ENCODE measurements at places on chromosomes 11 and 22. TPM values are rescaled to one million over a fixed set of nuclear protein-coding genes. Genes with fewer than 3 reads are reported as not detected.

- H3K4me3 ChIP-seq: no peak within 1 kb of the TSS
- no peaks in the 10 kb centered on the region for H3K36me3 ChIP-seq
- no peaks in the 10 kb centered on the region for H3K4me1 ChIP-seq
- no peak for DNase-seq
These were observed at the start of gene SPDYC for GRCh38 chr11:65170058-65170534. TSS of gene SPDYC (plus strand) at chr11:65170233. CDS start at chr11:65171358, 1,125 bp downstream.

GRCh38 chr22:48141301-48141700, 1378.9 kb downstream of the TBC1D22A start:
- H3K4me1 ChIP-seq: no peaks in the 10 kb centered on the region
- DNase-seq: no peak
- no peaks in the 10 kb centered on the region for H3K36me3 ChIP-seq
- no peaks in the 10 kb centered on the region for H3K27me3 ChIP-seq
- H3K4me3 ChIP-seq: no peak overlapping the region

- no peaks in the 10 kb centered on the region for H3K36me3 ChIP-seq
- no peak overlapping the region for H3K4me3 ChIP-seq
- H3K4me1 ChIP-seq: peaks cover 7% of the 10 kb centered on the region
- H3K27ac ChIP-seq: no peak overlapping the region
- no peak for DNase-seq
These were observed 55.2 kb downstream of the MACROD1 start for GRCh38 chr11:64110465-64111375.

DNA sequence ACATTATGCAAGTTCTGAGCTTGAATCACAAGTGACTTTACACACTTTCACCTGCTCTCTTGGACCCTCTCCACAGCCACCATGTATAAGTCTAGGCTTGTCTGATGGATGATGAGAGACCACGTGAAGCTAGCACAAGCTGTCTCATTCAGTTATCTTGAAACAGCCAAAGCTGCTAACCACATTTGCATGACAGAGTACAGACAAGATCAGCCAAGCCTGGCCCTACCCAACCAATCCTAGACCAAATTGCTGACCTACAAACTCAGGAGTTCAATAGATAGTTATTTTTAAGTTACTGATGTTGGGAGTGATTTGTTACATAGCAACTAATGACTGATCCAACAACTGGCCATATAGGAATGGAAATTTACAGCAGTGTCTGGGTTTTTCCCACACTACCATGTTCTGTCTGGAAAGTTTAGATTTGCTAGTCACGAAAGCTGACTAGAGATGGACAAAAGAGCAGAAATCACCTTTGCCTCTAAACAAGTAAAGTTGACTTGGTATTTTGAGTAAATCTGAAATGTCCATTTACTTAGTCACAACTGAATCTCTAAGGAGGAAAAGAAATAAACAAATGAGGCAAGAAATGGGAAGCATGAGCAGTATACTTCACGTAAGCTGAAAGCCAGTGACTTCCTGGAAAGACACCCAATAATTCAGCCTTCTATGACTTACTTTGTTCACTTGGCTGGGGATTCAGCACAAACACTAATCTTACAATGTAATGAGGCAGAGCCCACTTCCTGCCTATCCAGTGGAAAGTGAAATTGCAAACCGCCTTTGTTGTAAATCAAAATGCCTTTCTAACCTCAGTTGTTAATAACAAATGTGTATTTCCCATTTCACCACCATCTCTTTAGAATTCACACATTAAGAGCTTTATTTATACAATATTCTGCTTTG, 101.7 kb downstream of the FAM181B start:
- no peak overlapping the region for H3K27ac ChIP-seq
- no peaks in the 10 kb centered on the region for H3K4me1 ChIP-seq
- H3K4me3 ChIP-seq: no peak overlapping the region
- H3K27me3 ChIP-seq: no peaks in the 10 kb centered on the region
- no peaks in the 10 kb centered on the region for H3K36me3 ChIP-seq

GAL gene
- total RNA-seq: not detected

Measured in thyroid gland (tissue), 4 donors.